NCI-H187 (cell line): ENCODE measurements at places on chromosomes 5 and 9.

GRCh38 chr5:164563370-164563769 is 1058.0 kb downstream of the MAT2B start:
- DNase-seq, result no peak

GRCh38 chr9:126459965-126460843 is 133.6 kb downstream of the MVB12B start:
- no peak for DNase-seq

DNA sequence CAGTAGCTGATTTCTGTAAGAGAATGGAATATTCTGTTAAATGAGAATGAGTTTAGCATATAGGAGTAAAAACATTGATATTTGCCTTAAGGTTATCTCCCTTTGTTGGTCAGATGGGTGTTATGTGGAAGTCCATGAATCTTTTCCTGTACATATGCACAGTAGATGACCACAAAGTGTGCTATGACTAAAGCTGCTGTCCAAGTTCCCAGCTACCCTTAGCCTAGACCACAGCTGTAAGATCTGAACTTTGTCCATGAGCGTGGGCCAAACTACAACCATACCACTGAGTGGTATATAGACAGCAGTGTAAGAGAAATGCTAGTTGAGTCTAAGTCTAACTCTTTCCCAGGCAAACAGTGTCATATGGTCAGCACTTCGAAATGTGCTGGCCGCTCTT is 48.8 kb downstream of the CD180 start:
- no peak for DNase-seq

- DNase-seq, result no peak
Observed at GRCh38 chr5:124619121-124619520, 127.3 kb downstream of the ZNF608 start.

- DNase-seq, result no peak
Observed at GRCh38 chr9:133811471-133811870, 73.3 kb upstream of the SARDH start.

DNA sequence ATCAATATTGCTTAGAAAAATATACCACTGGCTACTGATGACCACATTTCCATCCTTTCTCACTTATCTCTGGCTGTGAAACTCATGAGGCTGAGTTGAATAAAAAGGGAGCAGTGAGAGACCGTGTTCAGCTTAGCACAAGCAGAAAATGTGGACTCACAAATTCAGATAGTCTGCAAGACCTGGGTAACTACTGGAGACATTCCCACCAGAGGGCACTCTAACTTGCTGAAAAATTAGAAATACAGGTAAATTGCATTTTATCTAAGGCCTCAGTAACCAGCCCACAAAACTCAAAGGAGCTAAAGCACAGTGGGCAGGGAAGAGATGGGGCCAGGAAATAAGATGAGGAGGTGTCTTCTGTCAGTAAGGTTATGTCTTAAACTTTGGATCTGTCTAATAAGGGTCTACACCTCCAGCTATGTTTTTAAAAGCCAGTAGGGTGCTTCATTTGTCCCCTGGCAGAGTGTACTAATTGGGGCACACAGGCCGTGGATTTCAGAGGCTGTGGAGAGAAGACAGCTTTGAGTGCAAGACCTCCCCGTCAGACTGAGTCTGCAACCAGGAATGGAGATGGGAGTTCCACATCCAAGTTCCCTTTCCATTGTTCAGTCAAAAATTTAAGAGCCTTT is 8.7 kb upstream of the NDUFB6 start:
- DNase-seq, result no peak

DNA sequence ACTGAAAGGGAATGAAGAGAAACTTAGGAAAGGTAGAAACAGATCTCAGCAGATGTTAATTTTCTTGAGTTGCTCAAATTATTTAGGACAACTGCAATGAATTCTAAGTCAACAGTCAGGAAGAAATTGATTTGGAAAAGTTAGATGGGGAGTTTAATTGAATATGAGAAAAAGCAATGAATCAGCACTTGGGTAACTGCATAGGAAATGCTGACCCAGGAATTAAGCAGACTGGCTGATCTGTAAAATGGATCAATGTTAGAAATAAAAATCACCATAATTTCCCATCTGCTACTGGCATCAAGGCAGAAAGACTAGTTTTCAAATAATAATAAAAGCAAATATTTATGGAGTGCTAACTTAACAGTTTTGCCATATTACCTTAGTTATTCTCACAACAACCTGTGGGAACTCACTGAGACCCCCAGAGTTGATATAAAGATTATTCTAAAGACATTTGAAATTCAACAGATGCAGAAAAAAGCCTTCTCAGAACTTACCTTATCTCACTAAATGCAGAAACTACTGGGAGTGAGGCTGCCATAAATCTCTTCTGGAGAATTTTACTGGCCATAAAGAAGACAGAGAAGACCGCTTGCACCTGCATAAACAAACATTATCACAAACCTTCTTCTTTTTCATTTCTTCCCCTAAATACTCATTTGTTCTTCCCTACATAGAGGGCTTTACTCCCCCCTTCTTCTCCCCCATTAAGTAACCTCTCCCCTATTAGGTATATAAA is 22.8 kb upstream of the SLC12A2 start:
- no peak for DNase-seq

DNA sequence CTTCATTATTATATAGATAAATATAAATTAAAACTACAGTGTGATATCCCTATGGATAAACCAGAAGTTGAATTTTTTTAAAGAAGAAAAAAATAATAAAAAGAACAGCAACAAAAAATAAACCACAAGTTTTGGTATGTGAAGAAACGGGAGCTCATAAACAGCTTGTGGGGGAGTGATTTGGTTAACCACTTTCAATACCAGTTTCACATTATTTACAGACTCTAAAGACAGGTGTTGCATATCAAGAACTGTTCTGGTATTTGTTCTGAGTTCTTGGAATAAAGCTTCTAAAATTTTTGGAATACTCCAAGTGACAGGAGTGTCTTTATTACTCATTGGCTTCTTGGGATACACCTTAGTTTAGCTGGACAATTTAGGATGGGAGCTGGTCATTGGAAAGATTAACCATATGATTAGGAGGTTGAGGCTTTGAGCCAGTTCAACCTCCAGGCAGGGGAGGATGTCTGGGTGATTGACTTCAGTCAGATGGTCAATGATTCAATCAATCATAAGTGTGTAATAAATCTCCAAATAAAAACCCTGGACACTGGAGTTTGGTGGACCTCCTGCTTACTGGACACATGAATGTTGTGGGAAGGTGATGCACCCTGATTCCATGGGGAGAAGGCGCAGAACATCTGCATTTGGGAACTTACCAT is 2223.1 kb upstream of the C9orf72 start:
- DNase-seq, result no peak

- no peak for DNase-seq
Observed at GRCh38 chr9:114552706-114553105, 34.9 kb upstream of the ATP6V1G1 start.

DNA sequence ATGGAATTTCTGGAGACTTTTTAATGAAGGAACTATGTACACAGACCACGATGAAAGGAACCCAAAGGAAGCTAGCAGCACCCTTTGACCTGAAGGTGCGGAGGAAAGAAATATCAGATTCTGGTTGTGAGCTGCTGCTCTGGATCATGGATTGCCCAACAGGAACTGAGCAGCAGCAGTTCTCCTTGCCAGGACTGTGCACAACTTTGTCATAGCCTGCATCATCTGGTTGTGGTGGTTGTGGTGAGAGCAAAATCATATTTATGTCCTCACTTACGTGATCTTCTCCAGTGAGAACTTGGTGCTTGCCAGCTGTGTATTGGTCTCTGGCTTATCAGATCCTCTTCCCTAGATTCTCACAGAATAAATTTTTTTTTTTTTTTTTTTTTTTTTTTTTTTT is 70.7 kb upstream of the LPAR1 start:
- no peak for DNase-seq

DNA sequence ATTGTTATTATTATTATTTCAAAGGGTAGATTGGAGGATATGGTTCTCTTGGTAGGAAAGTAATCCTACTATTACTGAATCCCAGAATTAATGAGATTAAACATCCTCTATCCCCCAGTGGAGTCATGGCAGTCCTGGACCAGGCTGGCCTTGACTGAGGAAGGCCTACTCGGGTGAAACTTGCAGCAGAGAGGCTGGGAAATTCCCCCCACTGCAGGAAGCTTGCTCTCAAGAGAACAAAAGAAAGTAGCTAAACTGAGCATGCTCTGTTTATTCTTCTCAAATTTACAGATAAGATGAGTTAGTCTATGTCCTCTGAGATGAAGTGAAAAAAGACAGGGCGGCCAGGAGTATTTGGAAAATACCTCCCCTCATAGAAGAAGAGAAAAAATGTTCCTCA is 233.9 kb upstream of the RPS23 start:
- no peak for DNase-seq

DNA sequence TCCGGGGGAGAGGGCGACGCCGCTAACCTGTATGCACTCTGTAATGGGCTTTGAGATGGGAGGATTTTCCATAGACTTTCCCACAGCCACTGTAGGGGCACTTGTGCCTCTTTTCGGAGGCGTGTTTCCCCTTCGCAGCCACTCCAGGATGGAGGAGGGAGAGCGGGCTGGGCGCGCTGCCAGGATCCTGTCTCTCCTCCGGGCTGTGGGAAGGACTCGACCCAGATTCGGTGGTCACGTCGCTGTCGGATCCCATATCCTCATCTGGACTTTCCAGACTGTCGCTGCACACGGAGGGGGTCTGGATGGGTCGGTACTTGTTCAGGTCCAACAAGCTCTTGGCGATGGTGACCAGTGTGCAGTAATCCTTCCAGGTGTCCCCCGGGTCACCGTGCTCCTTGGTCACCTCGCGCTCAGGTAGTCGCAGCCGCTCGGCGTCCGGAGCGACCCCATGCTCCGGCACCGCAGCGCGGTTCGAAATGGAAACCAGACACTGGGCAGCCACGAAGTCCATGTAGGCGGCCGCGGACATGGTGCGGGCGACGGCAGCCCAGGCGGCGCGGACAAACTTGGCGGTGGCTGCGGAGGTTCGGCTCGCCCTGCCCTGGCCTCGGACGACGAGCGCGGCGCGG is 1.5 kb downstream of the KLF9 start:
- peak; percentile 59 for DNase-seq

DNA sequence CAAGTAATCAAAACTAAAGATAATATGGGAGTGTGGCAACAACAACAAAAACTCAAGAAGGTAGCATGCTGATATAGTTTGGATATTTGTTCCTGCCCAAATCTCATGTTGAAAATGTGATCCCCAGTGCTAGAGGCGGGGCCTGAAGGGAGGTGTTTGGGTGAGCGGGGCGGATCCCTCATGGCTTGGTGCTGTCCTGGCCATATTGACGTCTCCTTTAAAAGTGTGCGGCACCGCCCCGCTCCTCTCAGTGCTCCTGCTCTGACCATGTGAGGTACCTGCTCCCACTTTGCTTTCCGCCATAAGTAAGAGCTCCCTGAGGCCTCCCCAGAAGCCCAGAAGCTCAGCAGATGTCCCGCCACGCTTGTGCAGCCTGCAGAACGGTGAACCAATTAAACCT is 25.6 kb downstream of the MED27 start:
- no peak for DNase-seq

DNA sequence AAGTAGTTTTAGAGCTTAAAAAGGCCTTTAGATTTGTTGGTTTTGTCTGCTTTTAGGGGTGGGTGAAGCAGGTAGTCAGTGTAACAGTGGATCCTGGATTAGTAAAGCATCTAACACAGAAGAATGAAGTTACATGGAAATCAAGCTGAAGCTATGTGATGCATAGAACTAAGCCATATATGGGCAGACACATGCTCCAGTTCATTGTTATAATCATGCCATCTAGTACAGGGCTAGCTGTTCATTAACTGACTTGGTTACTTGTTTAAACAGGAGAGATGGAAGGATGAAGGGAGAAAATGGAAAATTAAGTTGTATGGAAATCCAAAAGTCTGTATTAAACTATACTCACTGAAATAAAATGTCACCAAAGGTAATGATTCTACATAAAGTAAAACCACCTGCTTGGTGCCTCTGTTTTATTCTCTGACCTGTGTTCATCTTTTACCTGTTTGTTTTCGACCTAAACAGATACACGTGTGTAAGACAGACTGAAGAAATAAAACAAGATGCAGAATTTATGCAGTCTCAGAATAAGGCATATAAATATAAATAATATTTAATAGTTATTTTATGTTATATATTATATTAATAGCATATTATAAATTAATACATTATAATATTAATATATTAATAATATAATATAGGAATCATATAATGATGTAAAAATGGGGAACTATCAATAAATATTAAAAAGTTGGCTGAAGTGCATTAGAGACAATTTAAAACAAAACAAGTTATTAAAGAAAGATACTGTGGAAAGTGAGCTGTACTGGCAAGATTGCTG is 33.9 kb downstream of the MRPS30 start:
- DNase-seq, result no peak

- no peak for DNase-seq
Observed at GRCh38 chr5:133015466-133015865, 10.9 kb downstream of the ZCCHC10 start.

DNA sequence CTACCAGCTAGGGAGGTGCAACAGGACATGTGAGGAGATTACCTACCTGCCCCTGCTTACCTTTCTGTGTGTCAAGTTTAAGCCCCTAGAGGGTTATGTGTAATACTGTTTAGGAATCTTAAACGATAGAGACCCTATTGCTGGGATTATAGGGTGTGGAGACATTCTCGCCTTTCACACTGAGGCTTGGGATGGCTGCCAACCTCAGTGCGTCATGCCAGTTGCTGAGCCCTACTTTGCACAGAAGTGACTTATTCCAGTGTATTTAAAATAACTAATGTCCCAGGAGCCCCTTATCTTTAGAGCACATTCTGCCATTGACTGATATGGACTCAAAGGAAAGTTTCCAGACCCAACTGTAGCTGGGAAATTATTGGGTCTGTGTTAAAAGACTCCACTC is 76.6 kb upstream of the XPA start:
- DNase-seq, result no peak

- no peak for DNase-seq
Observed at GRCh38 chr5:180523629-180524466, 29.7 kb downstream of the CNOT6 start.

DNA sequence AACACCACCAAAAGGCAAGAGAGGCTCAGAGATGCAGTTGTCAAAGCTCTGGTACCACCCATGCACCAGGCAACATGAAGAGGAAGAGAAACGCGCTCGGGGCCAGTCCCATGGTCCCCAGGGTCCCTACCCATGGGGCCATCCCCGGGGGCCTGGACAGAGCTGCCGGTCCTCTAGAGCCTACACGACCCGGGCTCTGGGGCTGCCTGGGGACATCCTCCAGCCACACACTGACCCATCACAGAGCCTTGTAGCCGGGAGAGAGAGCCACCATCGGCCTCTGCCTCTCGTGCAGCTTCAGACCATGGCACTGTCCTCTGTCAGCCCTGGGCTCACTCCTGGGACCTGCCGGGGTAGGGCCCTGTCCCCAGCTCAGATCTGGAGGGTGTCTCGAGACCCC is 23.7 kb downstream of the VAV2 start:
- no peak for DNase-seq

- DNase-seq, result no peak
Observed at GRCh38 chr5:127892467-127893207, 189.4 kb downstream of the CCDC192 start.

- no peak for DNase-seq
Observed at GRCh38 chr5:131536211-131536826, 98.7 kb downstream of the RAPGEF6 start.

GRCh38 chr9:97447001-97447400 is 35.1 kb downstream of the TDRD7 start:
- no peak for DNase-seq
